Hepatic stellate cell (primary cell): ENCODE measurements at places on chromosomes 11 and 22.

GRCh38 chr11:96715208-96715607 lies 325.4 kb downstream of the JRKL start:
- no peak for DNase-seq

DNA sequence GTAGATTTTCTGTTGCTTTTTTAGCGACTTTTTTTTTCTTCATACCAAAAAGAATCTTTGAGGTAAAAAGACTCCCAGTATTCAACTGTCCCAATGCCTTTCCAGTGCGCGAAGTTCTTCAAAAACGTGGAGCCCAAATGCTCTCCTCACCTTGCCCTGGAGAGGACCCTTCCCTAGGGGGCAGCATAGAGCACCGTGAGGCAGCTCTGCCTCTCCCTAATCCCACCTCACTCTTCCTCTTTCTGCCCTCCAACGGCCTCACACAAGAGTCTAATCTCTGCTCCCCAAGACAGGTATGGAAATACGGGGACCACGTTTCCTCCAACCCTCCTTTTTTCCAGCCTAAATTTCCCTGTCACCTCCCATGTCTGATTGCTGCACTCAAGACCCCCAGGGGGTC lies 117.5 kb upstream of the ALX4 start:
- no peak for DNase-seq

- no peak for DNase-seq
Observed at GRCh38 chr11:66849501-66850234, 6.4 kb downstream of the RCE1 start.

- no peak for DNase-seq
Observed at GRCh38 chr11:33828604-33829429, 54.5 kb upstream of the FBXO3 start.
